ENCODE measurements at places on chromosomes 1 and 21. TPM values are rescaled to one million over a fixed set of nuclear protein-coding genes. Genes with fewer than 3 reads are reported as not detected.

Gene SYTL1
- 83.5 TPM for total RNA-seq

Gene TNFRSF4
- 44.1 TPM for total RNA-seq

- no peak overlapping the region for H3K27ac ChIP-seq
- no peak for DNase-seq
- no peaks in the 10 kb centered on the region for H3K36me3 ChIP-seq
- H3K4me3 ChIP-seq, result no peak overlapping the region
Observed at GRCh38 chr21:30200000-30200399, 15.9 kb downstream of the CLDN8 start.

DNA sequence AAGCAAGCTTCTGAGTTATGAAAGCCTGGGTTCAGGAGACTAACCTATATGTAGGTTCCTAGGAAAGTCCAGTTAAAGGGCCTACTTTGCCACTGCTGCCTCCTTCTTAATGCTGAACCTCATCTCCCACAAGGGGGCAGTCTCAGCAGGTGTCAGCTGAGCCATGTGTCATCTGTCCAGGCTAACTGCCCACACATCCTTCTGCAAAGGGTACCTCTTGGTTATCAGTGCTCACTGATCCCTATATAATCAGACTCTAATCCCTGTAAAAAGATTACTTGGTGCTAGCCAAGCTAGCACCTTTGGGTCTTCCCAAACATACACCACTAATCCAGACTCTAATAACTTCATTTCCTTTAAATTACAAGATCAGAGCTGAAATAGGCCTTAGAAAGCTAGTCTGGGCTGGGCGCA, 9.0 kb downstream of the PRDX1 start:
- peak; percentile 74 for DNase-seq
- H3K4me3 ChIP-seq, result no peak overlapping the region
- H3K4me1 ChIP-seq, result peaks cover 15% of the 10 kb centered on the region
- no peaks in the 10 kb centered on the region for H3K27me3 ChIP-seq
- no peak overlapping the region for H3K27ac ChIP-seq
- H3K36me3 ChIP-seq, result peaks cover 68% of the 10 kb centered on the region

- H3K36me3 ChIP-seq, result no peaks in the 10 kb centered on the region
- H3K27ac ChIP-seq, result no peak overlapping the region
- no peak for DNase-seq
Observed at GRCh38 chr1:4033713-4034112, 133.6 kb upstream of the C1orf174 start.

- no peak overlapping the region for H3K4me3 ChIP-seq
- peaks cover 1% of the 10 kb centered on the region for H3K4me1 ChIP-seq
- no peak overlapping the region for H3K27ac ChIP-seq
- peaks cover 6% of the 10 kb centered on the region for H3K27me3 ChIP-seq
- no peaks in the 10 kb centered on the region for H3K36me3 ChIP-seq
- DNase-seq, result no peak
Observed at GRCh38 chr1:78843546-78843945, 163.0 kb downstream of the ADGRL4 start.

DNA sequence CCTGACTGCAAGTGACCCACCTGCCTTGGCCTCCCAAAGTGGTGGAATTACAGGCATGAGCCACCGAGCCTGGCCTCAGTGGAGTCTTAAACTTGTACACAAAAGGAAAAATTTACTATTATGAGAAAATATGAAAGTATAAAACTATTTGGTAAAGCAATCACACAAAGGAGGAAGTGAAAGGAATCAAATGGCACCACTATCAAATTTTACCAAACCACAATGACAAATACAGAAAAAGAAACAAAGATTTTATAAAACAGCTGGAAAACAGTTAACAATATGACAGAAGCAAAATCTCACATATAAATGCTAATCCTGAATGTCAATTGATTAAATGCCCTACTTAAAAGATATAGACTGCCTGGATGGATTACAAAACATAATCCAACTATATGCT, 42.1 kb upstream of the NEGR1 start:
- H3K27me3 ChIP-seq, result no peaks in the 10 kb centered on the region
- H3K36me3 ChIP-seq, result no peaks in the 10 kb centered on the region
- H3K4me1 ChIP-seq, result peaks cover 6% of the 10 kb centered on the region
- H3K4me3 ChIP-seq, result no peak overlapping the region
- no peak for DNase-seq
- H3K27ac ChIP-seq, result no peak overlapping the region

- H3K36me3 ChIP-seq, result no peaks in the 10 kb centered on the region
- no peak overlapping the region for H3K27ac ChIP-seq
- no peaks in the 10 kb centered on the region for H3K4me1 ChIP-seq
- H3K27me3 ChIP-seq, result peaks cover 1% of the 10 kb centered on the region
- DNase-seq, result no peak
Observed at GRCh38 chr1:22379566-22379965, 72.1 kb upstream of the ZBTB40 start.

- no peak for DNase-seq
- no peak overlapping the region for H3K27ac ChIP-seq
- H3K4me1 ChIP-seq, result no peaks in the 10 kb centered on the region
- H3K36me3 ChIP-seq, result no peaks in the 10 kb centered on the region
Observed at GRCh38 chr1:112472142-112472541, 36.6 kb upstream of the WNT2B start.

DNA sequence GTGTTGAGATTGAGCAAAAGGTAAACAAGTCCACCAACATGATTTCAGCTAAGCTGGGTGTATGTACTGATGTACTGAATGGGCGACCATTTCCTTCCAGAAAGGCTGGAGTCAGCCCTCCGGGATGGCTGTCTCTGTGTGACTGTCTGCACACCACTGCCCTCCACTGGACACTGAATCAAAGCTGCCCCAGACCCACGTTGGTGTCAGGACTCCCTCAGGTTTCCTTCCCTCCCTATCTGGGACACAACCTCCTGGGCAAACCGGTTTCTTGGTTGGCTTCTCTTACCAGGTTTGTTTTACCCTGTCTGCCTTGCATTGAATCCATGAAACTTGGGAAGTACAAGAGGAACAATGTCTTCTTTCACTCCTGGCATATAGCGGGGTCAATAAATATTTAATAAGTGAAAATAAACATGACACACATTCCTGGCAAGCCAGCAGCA, 5.3 kb upstream of the SRP9 start:
- H3K27me3 ChIP-seq, result no peaks in the 10 kb centered on the region
- no peaks in the 10 kb centered on the region for H3K36me3 ChIP-seq
- no peak overlapping the region for H3K4me3 ChIP-seq
- H3K27ac ChIP-seq, result no peak overlapping the region
